Aorta (tissue), 5 donors: ENCODE measurements at places on chromosomes 16 and 17. TPM values are rescaled to one million over a fixed set of nuclear protein-coding genes. Genes with fewer than 3 reads are reported as not detected.

GRCh38 chr17:1498869-1499268 lies 6.4 kb upstream of the MYO1C start:
- DNase-seq, result no peak
- no peak overlapping the region for H3K27ac ChIP-seq
- H3K36me3 ChIP-seq, result peaks cover 1% of the 10 kb centered on the region
- no peaks in the 10 kb centered on the region for H3K27me3 ChIP-seq

- no peak overlapping the region for H3K27ac ChIP-seq
- DNase-seq, result no peak
- H3K27me3 ChIP-seq, result no peaks in the 10 kb centered on the region
- no peak overlapping the region for H3K4me3 ChIP-seq
These were observed 63.7 kb downstream of the SIAH1 start for GRCh38 chr16:48321317-48322036.

GRCh38 chr16:7506363-7506762 lies 173.7 kb downstream of the RBFOX1 start:
- no peak overlapping the region for H3K27ac ChIP-seq
- no peak for DNase-seq
- no peaks in the 10 kb centered on the region for H3K36me3 ChIP-seq
- no peaks in the 10 kb centered on the region for H3K4me1 ChIP-seq
- H3K27me3 ChIP-seq, result no peaks in the 10 kb centered on the region

Gene INCA1
- 1.9 TPM for total RNA-seq

DNA sequence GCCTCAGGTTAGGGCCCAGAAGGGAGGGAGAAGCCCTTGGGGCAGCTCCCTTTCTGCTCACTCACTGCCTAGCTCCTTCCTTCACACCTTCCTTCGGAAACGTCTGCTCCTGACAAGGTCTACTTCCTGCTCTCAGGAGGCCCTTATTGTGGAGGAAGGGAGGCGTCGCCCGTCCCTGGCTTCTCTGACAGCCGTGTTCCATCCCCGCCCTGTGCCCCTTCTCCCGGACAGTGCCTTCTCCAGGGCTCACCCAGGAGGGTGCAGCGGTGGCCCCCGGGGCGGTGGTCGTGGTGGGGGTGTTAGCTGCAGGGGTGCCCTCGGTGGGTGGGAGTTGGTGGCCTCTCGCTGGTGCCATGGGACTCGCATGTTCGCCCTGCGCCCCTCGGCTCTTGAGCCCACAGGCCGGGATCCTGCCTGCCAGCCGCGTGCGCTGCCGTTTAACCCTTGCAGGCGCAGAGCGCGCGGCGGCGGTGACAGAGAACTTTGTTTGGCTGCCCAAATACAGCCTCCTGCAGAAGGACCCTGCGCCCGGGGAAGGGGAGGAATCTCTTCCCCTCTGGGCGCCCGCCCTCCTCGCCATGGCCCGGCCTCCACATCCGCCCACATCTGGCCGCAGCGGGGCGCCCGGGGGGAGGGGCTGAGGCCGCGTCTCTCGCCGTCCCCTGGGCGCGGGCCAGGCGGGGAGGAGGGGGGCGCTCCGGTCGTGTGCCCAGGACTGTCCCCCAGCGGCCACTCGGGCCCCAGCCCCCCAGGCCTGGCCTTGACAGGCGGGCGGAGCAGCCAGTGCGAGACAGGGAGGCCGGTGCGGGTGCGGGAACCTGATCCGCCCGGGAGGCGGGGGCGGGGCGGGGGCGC lies 231.9 kb downstream of the SEC14L1 start:
- H3K27ac ChIP-seq, result peak overlapping the region; percentile 14
- H3K27me3 ChIP-seq, result no peaks in the 10 kb centered on the region
- H3K4me3 ChIP-seq, result peak overlapping the region; percentile 62
- H3K36me3 ChIP-seq, result no peaks in the 10 kb centered on the region
- peak; percentile 92 for DNase-seq

GRCh38 chr16:4615384-4616046 lies 827 bp upstream of the UBALD1 start:
- no peaks in the 10 kb centered on the region for H3K27me3 ChIP-seq
- DNase-seq, result no peak
- peak overlapping the region; percentile 82 for H3K27ac ChIP-seq
- H3K36me3 ChIP-seq, result no peaks in the 10 kb centered on the region

DNA sequence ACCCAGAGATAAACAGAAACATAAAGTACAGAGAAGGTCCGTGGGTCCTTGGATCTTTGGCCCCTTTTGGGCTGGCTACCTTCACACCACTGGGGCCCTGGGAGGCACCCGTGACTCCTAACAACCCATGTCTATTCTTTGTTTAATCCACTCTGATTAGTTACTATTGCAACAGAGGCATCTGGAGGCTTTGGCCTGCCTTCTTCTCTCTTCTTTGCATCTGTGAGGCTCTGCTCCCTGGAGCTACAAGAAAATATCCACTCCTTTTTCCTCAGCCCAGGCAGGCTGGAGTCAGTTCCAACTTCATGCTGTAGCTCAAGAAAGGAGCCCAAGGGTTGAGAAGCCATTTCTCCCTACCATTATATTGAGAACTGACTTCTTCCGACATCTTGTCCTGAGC lies 9.5 kb upstream of the CMIP start:
- H3K4me3 ChIP-seq, result no peak overlapping the region
- no peaks in the 10 kb centered on the region for H3K27me3 ChIP-seq
- no peak overlapping the region for H3K27ac ChIP-seq
- DNase-seq, result no peak

DNA sequence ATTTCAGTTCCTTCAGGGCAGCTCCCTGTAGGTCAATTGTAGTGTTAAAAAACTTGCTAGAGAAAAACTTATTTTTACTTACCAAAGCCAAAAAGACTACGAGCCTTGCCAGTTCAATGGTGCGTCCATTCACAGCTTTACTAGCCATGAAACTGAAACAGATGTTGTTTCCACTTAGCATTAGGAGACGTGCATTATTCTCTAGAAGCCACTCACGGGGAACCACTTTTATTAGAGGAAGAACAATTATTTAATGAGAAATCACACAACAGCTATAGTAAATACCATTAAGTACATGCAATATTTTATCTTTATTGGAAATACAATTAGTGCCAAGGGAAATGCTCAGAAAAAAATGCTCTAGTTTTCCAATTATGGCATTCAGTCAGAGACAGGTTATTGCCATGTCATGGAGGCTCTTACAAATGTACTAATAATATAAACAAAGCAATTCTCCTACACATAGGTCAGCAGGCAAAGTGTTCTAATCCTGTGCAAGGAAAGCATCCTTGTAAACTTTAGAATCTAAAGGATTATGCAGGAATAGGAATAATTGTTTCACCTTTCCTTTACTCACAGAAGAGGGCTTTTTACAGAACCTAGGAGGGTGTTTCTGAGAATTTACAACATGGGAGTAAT lies 17.4 kb downstream of the LASP1NB start:
- H3K4me3 ChIP-seq, result no peak overlapping the region
- no peaks in the 10 kb centered on the region for H3K36me3 ChIP-seq
- H3K27me3 ChIP-seq, result no peaks in the 10 kb centered on the region
- no peak overlapping the region for H3K27ac ChIP-seq
- peaks cover 2% of the 10 kb centered on the region for H3K4me1 ChIP-seq

Gene HEATR9
- total RNA-seq, result not detected

- peaks cover 32% of the 10 kb centered on the region for H3K36me3 ChIP-seq
- H3K27ac ChIP-seq, result no peak overlapping the region
- H3K4me3 ChIP-seq, result no peak overlapping the region
- no peak for DNase-seq
- no peaks in the 10 kb centered on the region for H3K27me3 ChIP-seq
These were observed 9.0 kb downstream of the ZNF23 start for GRCh38 chr16:71453036-71453435.

DNA sequence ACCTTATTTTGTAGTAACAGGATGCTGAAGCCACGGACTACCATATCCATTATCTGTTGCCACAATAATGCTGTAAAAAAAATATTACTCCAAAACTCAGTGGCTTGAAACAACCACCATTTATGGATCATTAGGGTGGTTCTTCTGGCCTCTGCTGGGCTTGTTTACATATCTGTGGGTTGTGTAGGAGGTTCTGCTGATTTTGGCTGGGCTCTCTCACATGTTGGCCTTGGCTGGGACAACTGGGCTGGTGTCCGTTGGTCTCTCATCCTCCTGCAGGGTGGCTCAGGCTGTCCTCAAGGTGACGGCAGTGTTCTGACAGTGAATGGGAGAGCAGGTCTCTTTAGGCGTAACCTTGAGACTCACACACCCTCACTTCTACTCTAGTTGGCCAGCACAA lies 76.0 kb downstream of the GPR139 start:
- H3K4me1 ChIP-seq, result no peaks in the 10 kb centered on the region
- no peak for DNase-seq
- no peak overlapping the region for H3K4me3 ChIP-seq
- no peaks in the 10 kb centered on the region for H3K27me3 ChIP-seq
